Vagina (tissue), 2 donors: ENCODE measurements at places on chromosomes 1 and 21.

- no peak for DNase-seq
Observed at GRCh38 chr1:7667625-7668218, 103.4 kb upstream of the VAMP3 start.

GRCh38 chr1:24418898-24419628 is 3.5 kb downstream of the NIPAL3 start:
- no peak for DNase-seq

DNA sequence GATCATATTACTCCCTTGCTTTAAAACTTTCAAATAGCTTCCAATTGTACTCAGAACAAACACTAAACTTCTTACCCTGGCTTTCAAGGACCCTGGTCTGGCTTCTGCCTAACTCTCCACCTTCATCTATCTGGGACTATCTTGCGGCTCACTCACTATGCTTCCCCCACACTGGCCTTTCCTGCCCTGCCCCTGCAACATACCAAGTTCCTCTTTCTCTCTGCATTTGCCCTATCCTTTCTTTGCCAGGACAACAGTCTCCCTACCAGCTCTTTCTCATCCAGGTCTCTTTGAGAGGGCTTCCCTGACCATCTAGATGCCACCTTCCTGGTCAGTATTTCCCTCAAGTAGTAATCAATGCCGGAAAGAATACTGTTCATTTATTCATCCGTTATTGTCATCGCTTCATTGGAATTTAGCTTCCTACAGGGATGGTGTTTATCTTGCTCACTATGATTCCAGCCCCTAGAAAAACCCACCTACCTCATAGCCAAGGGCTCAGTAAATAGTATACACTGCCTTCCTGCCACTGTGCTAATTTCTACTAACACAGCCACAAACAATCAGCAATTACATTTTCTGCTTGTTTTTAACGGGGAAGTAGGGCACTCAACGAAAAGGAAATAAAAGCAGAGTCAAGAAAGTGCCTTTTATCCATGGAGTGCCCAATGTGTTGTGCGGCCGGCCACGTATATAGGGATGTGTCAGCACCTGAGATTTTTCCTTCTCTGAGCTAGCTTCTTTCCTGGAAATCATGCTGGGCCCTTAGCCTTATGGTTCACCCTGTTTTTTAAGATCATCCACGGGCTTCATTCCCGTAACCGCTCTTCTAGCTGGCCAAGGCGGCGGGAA is 521 bp upstream of the CDC7 start:
- no peak for DNase-seq

DNA sequence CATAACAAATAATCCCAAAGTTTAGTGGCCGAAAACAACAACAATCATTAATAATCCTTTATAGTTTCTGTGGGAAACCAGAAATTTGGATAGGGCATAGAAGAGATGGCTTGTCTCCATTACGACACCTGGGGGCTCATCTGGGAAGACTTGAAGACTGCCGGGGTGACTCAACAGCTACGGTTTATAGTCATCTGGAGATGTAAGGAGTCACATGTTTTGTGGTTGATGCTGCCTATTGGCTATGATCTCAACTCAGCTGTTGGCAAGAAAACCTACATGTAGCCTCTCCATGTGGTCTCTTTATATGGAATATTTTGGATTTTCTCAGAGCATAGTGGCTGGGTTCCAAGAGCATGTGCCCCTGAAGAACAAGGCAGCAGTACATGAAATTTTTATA is 29.3 kb upstream of the TSPAN2 start:
- DNase-seq, result no peak

DNA sequence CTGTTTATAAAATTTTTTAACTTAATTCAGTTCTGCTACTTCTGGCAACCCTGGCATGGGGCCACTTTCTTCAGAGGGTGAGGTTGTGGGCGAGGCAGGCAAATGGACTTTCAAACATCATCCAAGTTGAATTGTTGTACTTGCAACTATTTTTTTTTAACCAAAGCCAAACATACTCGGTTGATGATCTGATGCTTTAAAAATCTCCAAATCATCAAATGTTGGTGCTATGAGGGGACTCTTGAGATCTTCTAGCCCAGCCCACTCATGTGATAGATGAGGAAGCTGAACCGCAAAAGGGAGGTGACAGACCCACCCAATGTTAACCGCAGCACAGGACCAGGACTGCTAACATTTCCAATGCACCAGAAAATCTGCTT is 6.7 kb downstream of the SLC1A7 start:
- no peak for DNase-seq
